Activated CD4-positive, CD25-positive, alpha-beta regulatory T cell treated with anti-CD3 and anti-CD28 coated beads, Interleukin-2, amount 50 U/mL, for 24 hours (primary cell): ENCODE measurements at places on chromosomes 2 and 18.
A peak's percentile ranks its signal among the peaks of the same experiment; 100 is the strongest.

- ATAC-seq, result no peak
Measured at GRCh38 chr2:1755436-1756191, 11.3 kb upstream of the PXDN start.

DNA sequence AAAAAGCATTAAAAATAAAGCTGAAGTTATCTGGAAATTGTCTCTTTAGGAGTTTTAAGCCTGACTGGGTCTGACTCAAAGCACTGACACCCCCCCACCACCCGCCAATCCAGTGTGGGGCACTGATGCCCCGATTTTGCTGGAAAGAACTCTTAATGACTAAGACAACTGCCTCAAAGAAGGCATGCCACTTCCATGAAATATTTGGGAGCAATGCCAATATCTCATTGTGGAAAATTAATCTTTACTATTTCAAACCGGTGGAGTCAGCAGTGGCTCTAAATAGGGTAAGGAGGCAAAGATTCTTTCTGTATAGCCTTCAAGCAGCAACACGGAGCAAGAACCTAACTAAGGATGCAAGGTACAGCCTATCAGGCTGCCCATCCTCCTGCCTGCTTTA, 4.5 kb downstream of the FKBP7 start:
- ATAC-seq, result no peak

GRCh38 chr18:74789078-74789477, 191.4 kb downstream of the ZNF407 start:
- no peak for ATAC-seq

GRCh38 chr2:212914392-212914791, 237.0 kb downstream of the IKZF2 start:
- ATAC-seq, result no peak

DNA sequence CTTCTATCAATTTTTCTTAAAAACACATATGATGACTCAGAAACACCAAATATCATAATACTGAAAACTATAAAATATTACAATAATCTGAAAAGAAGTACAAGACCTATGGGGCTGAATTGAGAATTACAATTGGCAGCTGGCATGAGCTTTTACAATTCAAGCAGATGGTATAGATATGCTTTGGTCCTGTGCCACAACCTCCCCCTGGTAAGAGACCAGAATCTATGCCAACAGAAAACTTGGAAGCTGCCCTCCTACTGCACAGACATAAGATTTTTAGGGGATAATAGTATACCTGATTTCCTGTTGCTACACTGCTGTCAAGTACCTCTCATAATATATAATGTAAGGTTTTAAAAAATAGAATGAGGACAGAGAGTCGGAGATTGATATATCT, 46.8 kb upstream of the CDH7 start:
- no peak for ATAC-seq

GRCh38 chr2:173248381-173248780, 106.3 kb upstream of the CDCA7 start:
- no peak for ATAC-seq

- no peak for ATAC-seq
Measured at GRCh38 chr2:218404351-218405085, 4.8 kb downstream of the CTDSP1 start.

DNA sequence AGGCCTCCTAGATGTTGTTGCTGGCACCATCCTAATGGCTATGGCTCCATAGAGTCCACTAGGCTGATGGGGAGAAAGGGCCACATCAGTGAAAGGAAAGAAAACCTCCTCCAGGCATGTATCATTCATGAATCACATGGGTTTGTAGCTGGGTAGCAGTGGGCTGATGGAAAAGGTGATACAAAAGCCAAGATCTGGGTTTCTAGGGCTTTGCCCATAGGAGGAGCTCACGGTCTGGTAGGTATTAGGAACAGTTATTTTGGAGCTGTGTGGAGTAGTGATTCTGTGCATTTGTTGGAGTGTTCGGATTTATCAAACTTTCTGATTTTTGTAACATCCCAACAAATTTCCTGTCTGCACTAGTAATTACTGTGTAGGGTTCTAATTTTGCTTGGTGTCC, 259.2 kb downstream of the SLC4A3 start:
- no peak for ATAC-seq

DNA sequence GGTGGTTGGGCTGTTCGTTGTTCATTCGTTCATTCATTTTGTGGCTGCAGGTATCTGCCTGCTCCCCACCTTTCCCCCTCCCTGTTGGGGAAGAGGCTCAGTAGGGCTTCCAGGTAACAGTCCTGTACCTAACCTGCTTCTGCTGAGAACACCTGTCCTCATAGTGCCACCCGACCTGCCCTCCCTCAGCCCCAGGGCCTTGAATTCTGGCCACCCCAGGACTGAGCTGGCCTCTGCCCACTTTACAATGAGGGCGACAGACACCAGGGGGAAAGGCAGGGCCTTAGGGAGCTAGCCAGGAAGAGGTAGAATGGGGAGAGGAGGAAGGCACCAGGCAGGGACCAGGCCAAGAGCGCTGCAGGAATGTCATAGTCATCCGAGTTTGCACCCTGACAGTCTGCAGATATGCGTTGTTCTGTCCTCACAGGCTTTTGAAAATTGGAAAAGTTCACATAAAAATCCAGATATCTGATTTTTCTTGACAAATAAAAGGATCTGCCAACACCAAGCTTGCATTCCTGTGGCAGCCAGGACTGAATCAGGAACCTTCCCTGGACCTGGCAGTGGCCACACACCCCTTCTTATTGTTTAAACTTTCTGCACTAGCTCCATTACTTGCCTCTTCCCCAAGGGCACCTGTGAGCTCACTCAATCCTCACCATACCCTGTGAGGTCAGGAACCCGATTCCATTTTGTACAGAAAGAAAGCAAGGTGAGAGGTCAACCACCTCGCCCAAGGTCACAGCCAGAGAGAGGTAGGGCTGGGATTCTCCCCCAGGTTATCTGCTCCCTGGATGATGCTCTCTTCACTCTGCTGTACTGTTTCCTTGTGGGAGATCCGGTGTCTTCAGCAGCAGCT, 35.3 kb upstream of the MRPL33 start:
- no peak for ATAC-seq

GRCh38 chr2:199772035-199772976, 78.7 kb downstream of the FTCDNL1 start:
- no peak for ATAC-seq

- ATAC-seq, result no peak
Measured at GRCh38 chr2:163748420-163748819, 12.6 kb upstream of the FIGN start.

DNA sequence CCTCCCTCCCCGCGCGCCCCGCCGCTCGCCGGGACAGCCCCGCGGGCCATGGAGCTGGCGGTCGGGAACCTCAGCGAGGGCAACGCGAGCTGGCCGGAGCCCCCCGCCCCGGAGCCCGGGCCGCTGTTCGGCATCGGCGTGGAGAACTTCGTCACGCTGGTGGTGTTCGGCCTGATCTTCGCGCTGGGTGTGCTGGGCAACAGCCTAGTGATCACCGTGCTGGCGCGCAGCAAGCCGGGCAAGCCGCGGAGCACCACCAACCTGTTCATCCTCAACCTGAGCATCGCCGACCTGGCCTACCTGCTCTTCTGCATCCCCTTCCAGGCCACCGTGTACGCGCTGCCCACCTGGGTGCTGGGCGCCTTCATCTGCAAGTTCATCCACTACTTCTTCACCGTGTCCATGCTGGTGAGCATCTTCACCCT, 865 bp downstream of the GALR1 start:
- no peak for ATAC-seq

DNA sequence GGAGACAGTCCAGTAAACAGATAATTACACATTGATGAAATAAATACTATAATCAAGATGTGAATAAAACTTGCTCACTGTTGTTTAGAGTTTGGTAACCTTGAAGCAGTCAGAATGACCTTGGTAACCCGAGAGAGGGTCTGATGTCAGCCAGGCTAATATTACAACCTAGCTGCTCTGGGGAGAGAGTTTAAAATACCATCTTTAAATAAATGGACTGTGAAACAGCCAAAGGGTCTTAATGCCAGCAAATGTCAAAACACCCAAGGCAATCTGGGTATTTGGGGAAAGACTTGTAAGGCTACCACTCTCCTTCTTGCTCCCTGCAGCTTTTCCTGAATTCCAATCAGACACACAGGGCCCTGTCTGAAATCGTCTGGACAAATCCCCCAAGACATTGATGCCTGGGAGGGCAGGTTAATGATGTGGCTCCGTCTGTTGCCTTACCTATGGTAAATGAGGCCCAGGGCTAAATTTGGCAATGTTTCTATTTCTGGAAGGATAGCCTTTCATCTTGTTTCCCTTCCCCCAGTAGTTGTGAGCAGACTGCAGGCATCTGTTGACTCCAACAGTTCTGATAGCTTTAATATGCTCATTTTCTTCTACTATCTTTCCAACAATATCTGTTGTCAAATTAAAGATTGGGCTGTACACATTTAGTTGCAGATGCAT, 43.0 kb upstream of the ITGB6 start:
- ATAC-seq, result no peak

DNA sequence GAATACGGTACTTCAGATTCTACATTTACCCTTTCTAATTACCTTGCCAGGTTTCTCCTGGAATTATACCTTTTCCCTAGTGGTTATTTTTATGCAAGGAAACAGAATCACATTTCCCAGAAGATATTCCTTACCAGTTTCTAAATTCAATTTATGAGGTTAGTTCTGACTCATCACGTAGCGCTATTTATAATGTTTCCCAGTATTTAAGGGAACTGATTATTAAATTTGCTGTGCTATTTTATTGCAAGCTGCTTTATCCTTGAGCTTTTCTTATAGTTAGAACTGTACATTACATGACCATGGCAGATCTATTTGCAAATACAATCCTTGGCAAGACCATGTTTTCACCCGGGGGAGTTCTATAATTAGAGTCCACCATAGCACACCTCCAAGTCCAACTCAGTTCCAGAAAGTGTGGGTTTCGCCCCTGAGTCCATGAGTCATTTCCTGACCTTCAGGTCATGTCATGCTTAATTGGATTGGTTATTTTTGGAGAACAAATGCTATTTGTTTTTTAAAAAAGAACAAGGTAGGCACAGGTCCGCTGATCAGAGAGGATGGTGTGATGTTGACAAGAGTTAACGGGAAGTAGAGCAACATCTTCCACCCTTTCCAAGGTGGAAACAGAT, 126.6 kb downstream of the ZNF532 start:
- ATAC-seq, result no peak

- ATAC-seq, result no peak
Measured at GRCh38 chr2:80255918-80256781, 48.4 kb downstream of the LRRTM1 start.

- no peak for ATAC-seq
Measured at GRCh38 chr2:147133286-147133908, 711.4 kb upstream of the ACVR2A start.

DNA sequence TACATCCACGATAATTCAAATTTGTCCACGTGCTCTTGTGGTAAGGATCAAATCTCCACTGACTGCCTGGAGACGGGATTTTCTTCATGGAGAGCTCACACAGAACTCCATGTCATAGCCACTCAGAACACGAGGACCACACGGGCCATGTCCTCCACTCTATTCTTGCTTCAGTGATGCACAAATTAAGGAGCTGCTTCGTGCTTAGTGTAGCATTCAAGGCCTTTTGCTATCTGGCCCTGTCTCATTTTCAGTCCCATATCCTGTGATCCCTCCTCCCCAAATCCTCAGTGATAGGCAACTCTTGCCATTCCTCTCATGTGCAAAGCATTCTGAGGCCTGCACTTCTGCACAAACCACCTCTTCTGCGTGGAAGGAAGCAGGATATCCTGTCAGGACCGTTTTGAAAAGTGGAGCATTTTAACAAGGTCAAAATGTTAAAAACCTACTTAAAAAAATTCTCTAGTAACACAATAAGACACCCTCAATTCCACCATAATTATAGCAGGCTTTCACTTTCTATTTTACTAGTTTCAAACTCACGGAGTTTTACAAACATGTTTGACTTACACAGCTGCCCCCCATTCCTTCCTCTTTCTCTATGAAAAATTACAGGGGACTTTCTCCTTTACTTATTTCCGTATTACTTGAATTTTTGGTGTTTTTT, 35.2 kb downstream of the ST3GAL5 start:
- ATAC-seq, result peak; percentile 54

DNA sequence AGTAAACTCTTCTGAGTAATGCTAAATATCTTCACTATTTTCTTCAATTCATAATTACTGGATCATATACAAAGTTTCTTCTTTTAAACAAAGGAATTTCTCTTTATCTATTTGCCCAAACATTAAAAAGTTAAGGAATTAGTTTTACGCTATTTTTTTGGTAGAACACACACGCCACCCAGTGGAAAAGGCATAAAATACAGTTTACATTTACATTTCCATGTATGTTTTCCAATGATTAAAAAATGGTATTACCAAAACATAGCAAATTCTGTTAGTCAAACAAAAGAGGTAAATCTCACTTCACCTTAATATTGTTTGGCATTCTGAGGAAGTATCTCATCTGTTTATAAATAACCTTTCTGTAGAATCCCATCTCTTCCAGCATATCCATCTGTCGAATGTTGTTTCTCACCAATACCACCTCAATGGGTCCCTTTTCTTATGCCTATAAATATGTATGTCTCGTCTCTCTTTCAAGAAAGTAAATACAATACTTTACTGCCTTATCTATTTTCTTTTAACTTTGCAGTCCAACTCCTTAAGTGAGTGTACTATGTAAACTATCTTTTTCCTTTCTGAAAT, 7.2 kb downstream of the BOLL start:
- ATAC-seq, result no peak

GRCh38 chr18:41758534-41758933, 196.5 kb upstream of the PIK3C3 start:
- ATAC-seq, result no peak

GRCh38 chr18:6738622-6739021, 9.1 kb downstream of the ARHGAP28 start:
- no peak for ATAC-seq

DNA sequence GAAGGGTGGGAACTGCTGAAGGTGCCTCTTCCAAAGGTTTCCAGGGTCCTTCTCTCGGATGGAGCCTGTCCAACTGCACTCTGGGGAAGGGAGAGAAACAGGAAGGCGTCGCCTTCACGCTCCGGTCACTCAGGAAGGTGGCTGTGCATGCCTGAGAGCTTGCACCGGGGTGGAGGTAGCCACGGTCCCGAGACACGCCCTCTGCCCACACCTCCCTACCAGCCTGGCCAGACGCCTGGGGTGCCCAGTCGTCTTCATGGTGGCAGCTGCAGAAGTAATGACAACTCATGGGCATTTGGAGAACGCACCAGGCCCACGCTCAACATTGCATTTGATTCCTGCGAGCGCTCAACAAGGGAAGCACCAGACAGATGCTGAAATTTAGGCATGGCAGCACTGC, 59.9 kb downstream of the ADNP2 start:
- no peak for ATAC-seq
